ELR (cell line): ENCODE measurements at places on chromosomes 1 and 21.

- DNase-seq = peak; percentile 75
These were observed 6.6 kb downstream of the LIN28A start for GRCh38 chr1:26417111-26417759.

DNA sequence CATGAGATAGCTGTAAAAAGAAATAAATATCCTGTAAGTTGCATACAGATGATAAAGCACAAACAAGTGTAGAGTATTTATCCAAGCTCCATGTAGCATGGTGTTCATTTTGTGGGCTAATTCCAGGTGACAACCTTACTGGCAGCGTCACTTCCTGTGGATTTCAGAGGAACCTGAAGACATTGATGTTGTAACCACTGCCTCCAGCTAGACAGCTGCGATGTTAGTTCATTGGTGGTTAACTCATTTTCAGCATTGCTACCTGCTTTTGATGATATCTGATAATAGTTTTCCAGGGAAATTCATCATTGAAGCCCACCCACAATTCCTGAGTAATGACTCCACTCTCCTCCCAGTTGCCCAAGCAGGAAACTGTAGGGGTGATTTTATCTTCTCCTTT is 3.0 kb downstream of the HSD3B1 start:
- no peak for DNase-seq

DNA sequence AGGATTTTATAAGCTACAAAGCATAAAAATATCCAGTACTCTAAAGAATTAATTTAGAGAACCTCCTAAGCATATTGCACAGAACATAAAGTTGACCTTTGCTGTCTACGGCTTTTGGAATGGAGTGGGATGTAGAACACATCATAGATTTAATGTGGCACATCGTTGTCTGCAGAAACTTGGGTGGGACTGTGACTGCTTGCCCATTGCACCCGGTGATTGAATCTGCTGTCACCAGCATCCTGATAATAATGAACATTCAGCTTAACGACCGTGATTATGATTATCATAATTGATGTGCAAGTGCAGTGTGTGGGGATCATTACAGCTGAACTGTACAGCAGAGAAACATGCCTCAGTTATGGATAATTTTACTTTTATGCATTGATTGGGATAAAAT is 181.9 kb downstream of the SPATA17 start:
- no peak for DNase-seq

DNA sequence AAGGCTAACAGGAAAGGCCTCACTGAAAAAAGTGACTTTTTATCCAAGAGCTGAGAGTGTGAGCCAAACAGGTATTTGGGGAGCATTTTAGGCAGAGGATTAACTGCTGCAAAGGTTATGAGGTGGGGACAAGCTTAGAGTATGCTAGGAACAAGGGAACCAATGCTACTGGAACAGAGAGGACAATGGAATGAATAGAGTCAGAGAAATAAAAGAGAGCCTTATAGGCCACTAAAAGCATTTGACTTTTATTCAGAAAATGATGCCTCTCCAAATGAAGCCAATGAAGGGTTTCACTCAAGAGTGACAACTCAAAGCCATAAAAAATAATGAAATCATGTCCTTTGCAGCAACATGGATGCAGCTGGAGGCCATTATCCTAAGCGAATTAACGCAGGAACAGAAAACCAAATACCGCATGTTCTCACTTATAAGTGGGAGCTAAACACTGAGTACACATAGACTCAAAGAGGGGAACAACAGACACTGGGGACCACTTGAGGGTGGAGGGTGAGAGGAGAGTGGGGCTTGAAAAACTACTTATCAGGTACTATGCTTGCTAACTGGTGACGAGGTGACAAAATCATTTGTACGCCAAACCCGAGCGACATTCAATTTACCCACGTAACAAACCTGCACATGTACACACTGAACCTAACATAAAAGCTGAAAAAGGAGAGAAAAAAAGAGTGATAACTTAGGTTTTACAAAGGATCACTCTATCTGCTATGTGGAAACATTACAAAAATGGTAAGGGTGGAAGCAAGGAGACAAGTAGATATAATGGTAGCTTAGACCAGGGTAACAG is 11.1 kb downstream of the PTP4A2 start:
- no peak for DNase-seq

DNA sequence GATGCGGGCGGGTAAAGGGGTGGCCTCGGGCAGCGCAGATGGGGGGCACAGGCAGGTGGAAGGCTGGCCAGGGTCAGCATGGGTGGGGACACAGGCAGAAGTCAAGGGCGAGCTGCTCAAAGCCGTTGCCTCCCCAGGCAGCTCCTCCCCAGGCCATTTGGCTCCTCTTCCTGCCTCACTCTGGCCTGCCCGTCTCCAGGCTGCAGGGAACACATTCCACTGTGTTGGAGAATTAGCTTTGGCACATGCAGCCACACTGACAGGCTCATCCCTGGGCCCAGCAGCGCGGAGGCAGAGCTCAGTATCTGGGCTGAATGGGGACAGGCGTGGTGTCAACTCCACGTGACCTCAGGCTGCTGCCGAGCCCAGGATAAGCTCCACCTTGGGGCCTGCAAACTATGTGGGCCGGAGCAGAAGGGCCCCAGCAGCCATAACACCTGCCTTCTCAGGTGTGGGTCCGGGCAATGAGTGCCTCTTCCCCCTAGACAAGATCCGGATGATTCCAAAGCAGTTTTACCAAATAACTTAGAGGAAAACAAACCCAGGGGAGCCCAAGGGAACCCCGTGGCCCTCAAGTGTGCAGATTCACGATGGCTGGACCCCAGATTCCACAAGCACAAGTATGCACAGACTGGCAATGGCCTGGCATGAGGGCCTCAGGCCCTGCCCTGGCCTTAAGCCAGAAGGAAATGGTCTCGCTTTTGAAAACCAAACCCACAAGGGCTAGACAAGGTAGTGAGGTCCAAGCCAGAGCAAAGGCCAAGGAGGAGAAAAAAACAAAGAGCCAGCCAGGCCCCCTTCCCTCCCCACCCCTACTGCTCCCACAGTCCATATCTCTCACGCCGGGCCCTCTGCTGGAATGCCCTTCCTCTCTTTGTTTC is 40.2 kb downstream of the HSPG2 start:
- no peak for DNase-seq
